ENCODE measurements at places on chromosomes 13 and 19.

DNA sequence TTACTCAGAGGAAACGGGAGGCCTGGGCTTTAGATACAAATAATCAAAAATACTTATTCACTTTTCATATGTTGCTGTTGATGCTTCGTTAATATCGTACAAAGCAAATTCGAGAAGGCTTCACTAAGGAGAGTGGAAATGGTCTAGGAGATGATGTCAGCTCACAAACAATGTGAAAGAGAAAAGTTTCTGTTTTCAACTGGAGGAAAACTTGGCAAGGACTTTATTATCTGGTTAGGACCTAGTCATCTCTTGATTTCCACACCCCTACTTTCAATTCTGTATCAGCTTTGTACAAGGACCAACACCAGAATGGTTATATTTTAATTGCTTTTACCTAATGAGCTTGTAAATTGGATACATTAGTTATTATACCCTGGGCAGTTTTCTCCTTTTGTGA lies 88.0 kb downstream of the SLC10A2 start:
- DNase-seq: no peak

DNA sequence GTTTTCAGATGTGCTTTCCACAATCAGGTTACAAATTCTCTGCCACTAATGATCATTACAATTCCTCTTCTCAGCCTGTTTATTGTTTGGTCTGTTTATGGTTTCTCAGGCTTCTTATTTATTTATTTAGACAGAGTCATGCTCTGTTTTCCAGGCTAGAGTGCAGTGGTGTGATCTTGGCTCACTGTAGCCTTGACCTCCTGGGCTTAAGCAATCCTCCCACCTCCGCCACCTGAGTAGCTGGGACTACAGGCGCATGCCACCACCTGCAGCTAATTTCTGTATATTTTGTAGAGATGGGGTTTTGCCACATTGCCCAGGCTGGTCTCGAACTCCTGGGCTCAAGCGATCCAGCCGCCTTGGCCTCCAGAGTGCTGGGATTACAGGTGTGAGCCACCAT lies 2.1 kb upstream of the ZSCAN5A start:
- no peak for DNase-seq

- DNase-seq: no peak
These were observed 4.9 kb upstream of the SMIM17 start for GRCh38 chr19:56637976-56638555.

DNA sequence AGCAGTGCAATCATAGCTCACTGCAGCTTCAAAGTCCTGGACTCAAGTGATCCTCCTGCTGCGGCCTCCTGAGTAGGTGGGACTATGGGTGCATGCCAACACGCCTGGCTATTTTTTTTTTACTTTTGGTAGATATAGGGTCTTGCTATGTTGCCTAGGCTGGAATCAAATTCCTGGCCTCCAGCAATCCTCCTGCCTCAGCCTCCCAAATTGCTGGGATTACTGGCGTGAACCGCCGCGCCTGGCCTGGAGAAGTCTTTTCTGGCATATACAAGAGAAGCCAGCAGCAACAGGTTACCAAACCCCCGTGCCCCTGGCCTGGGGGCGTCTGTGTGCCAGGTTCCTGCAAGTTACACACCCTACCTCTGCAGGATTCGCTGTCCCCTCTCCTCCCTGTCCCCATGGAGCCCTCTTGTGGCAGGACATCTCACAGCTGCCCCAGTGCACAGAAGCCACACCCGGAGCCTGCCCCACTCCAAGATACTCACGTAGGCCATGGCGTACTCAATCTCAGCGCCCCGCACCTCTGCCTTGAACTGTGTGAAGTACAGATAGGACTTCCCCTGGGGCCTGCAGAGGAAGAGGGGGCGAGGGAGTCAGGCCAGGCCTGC lies 9.9 kb downstream of the MYDGF start:
- DNase-seq: no peak

GRCh38 chr13:27455331-27455855 lies 5.0 kb upstream of the MTIF3 start:
- DNase-seq: peak; percentile 72

- no peak for DNase-seq
These were observed 3.6 kb downstream of the TPT1 start for GRCh38 chr13:45337395-45337794.

- no peak for DNase-seq
These were observed 373.2 kb downstream of the PCDH17 start for GRCh38 chr13:58004751-58005150.

- no peak for DNase-seq
These were observed 2294.7 kb downstream of the PCDH9 start for GRCh38 chr13:64935441-64935840.

DNA sequence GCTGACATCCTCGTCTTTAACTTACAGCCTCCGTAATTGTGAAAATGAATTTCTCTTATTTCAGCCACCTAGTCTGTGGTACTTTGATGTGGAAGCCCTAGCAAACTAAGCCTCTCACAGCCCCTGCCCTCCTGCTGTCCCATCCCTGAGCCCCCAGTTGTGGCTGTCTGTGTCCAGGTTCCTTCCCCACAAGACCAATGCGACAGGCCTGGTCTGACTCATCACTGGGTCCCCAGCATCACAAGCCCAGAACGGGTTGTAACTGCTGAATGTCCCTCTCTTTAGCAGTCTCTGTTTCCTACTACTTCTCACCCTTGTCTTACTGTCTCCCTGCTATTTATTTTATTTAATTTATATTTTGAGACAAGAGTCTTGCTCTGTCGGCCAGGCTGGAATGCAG lies 5.7 kb downstream of the POU2F2 start:
- no peak for DNase-seq

- no peak for DNase-seq
These were observed 423.7 kb upstream of the TSHZ3 start for GRCh38 chr19:31772915-31773314.

- peak; percentile 87 for DNase-seq
These were observed 40.4 kb upstream of the ZNF254 start for GRCh38 chr19:24046550-24046949.

DNA sequence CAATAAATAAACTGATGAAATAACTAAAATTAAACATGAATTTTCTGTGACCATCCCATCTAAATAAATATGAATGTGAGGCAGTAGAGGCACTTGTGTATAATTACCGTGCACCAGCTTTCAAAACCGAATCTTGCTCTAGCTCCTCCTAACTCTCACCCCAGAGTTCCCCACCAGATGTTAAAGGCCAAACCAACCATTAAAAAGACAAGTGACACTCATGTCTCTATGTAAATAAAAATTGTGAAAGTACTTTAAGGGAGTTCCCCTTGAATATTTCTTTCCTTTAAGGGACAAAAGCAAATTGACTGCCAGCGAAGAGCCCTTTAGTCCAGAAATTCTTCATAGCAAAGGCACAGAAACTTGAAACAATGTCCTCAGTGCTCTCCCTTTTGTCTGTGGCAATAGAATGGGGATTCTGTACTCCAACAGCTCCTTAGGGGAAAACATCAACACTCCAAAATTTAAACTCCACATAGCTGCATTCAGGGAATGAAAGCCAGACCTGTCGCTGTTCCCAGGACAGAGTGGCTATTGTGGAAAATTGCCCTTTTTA lies 101.7 kb upstream of the SOX21 start:
- no peak for DNase-seq

DNA sequence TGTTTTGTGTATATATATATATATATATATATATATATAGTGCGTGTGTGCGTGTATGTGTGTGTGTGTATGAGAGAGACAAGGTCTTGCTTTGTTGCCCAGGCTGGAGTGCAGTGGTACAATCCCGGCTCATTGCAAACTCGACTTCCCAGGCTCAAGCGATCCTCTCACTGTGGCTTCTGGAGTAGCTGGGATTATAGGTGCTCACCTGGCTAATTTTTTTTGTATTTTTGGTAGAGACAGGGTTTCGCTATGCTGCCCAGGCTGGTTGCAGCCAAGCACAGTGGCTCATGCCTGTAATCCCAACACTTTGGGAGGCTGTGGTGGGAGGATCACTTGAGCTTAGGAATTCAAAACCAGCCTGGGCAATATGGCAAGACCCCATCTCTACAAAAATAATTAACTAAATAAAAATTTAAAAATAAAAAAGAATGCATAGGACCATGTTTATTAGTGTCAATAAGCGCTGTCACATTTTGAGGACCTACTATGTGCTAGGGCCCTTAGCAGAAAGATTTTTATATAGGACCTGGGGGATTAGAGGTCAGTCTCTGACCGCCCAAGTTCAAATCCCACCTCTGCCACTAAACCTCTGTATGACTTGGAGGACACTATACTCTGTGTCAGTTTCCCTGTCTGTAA lies 1.8 kb downstream of the PVR start:
- DNase-seq: no peak

DNA sequence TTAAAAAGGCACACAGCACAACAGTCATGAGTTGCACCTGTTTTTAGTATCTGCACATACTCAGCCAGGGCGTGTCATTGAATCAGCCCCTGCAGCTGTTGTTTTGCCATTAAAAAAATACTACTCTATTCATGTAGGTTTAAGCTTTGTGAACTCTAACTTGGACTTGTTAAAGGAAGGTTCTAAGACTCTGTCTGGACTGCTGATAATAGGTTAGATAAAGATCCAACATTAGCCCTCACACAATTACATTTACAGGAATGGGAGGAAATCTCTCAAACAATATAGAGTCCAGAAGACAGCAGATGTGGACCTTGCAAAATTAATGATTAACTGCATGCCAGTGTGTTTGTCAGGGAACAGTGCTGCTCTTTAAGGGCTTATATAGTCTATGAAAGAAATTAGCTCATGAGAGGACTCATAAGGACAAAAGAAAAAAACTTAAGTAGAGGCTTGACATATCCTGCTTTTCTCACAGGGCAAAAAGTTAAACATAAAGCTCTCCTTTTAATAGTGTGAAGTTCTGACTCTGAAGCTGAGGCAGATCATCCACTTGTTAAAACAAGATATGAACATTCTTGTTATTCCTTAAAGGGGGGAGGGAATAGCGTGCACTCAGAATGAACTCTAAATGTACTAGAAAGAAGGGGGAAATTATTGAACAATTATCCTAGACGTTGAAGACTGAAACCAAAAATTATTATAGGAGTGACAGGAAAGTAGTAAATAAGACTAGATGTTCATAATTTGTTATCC lies 243.6 kb downstream of the NDFIP2 start:
- no peak for DNase-seq

GRCh38 chr13:110801044-110801443 lies 87.5 kb downstream of the ING1 start:
- DNase-seq: peak; percentile 19

- DNase-seq: no peak
These were observed 11.9 kb downstream of the SNRPA start for GRCh38 chr19:40762754-40763470.

DNA sequence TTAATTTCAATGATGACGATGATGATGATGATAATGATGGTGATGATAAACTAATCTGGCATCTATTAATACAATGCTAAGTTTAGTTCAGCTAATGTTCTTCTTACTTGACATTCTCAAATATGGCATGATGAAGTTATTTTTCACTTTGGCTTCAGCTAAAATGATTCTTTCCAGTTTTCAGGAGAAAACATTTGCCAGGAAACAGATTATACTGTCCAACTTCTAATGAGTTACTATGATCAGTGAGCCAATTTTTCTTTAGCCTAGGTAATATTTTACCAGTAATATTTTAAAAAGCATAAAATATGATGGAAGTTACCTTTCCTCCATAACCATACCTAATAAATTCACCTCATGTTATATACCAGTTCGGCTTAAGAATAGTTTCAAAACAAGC lies 245.7 kb upstream of the CSNK1A1L start:
- DNase-seq: no peak

GRCh38 chr13:27411341-27411740 lies 13.1 kb upstream of the GTF3A start:
- no peak for DNase-seq

- no peak for DNase-seq
These were observed 4.7 kb upstream of the TMPRSS9 start for GRCh38 chr19:2355168-2356035.

GRCh38 chr13:52411629-52412028 lies 5.7 kb upstream of the THSD1 start:
- DNase-seq: no peak

DNA sequence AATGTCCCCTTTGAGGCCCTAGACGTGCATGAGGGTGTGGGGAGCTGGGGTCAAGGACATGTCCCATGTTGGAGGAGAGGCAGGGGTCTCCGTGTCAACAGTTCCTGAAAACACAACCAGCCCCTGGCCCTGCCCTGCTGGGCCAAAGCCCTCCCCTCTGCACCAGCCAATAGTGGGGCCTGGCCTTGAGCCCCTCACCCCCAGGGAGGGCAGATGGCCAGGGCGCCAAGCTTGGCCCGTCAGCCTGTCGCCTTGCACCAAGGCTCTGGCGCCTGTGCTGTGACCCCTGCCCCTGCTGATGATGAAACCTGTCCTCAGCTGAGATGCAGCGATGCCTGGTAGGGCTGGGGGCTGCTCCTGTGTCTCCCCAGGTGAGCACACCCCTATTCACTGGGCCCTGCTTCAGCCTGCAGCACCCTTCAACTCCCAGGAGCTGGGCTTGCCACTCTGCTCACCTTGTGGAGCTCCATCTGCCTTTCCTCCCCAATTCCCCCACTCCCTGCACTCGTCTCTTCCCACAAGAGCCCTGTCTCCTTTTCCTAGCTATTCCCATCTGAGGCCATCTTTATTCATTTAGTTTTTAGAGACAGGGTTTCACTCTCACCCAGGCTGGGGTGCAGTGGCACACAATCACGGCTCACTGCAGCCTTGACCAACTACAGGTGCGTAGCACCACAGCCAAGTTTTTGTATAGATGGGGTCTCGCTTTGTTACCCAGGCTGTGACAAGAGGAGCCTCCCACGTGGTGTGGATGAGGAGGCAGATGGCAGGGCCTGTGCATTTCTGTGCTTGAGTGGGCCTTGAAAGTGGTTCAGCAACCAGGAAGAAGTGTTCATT lies 2.1 kb upstream of the HAMP start:
- DNase-seq: no peak

GRCh38 chr13:110073982-110074381 lies 233.0 kb downstream of the COL4A1 start:
- peak; percentile 45 for DNase-seq

- no peak for DNase-seq
These were observed 4.5 kb upstream of the SIGLEC9 start for GRCh38 chr19:51120160-51120559.

Measured in NCI-H146 (cell line).